ENCODE measurements at places on chromosomes 16 and 17.

- DNase-seq: no peak
Measured at GRCh38 chr16:52827456-52827855, 225.2 kb downstream of the CHD9NB start.

DNA sequence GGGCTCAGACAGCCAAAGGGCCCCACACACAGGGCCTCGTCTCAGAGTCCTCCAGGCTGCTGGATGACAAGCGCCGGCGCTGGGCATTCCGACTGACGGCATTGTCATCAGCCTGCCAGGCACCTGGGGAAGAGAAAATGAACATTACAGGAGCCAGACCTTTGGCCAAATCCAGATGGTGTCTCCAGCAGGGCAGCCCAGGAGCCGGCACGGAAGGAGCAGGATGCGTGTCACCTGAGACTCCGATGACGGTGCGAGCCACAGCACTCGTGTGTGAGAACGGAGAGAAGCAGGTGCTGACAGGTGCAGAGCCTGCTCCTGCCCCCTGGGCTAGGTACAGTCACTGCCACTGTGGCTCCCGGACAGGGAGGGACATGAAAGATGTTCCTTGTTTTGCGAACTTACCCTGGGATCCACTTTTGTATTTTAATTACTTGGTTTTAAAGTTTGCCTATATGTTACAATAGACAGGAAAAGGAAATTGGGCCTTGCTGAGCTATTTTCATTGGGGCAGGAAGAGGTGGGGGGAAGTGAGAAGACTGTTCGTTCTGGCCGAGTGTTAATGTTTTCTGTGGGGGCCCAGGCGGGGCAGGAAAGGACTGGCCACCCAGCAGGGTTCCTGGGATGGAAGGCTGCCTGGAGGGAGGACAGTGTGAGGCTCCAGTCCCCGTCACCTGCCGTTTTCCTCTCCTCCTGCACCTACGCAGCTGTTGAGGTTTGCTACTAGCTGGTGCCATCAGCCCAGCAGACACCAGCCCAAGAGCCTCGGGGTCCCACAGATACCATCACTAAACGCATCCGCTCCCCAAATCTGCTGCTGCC, 4.4 kb upstream of the FOXJ1 start:
- no peak for DNase-seq

GRCh38 chr17:74795327-74796020, 19.3 kb upstream of the NAT9 start:
- no peak for DNase-seq

DNA sequence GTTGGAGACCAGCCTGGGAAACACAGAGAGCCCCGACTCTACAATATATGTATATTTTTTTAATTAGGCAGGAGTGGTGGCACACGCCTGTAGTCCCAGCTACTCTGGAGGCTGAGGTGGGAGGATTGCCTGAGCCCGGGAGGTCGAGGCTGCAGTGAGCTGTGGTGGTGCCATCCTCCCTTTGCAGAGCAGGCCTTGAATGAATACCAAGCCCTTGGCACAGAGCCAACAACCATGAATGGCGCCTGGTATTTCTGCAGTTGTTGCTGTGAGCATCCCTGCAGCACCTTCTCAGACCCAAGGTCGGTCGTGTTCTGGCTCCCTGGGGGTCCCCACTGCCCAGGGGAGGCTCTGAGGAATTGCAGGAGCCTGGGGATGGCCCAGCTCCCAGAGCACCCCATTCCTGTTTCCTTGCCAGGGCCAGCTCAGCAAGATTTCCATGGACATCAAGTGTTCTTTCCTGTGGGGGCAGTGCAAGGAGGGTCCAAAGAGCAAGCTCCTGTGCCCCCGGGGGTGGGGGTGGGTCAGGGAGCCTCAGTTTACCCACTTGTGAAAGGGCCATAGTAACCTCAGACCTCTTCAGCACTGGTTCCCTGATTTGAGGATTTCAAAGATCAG, 25.6 kb upstream of the RMI2 start:
- no peak for DNase-seq

DNA sequence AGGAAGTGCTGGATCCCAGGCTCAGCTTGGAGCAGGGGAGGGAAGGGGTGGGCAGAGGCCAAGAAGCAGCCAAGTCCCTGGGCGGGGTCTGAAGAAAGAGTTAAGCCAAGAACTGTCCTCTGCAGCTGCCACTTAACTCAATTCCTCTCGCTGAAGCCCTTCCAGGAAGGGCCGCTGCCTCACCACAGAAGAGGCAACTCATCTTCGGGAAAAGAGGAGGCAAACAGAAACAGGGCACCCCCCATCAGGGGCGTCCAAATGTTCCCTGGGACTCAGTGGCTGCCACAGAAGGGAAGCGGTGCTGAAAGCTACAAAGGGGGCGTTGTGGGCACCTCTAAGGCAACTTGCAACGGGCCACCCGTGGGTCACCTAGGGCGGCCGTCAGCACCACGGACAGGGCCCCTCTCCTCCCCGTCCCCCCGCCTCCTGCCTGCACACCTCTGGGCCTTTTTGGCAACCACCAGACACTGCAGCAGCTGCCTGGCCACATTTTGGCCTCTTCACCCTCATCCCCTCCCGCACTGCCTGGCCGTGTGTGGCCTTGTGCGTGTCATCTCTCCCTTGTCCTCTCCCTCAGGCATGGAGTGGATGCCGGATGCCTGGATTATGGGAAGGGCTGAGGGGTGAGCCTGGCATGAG, 2.5 kb downstream of the TLCD3B start:
- no peak for DNase-seq

GRCh38 chr16:4344983-4345835, 5.9 kb downstream of the PAM16 start:
- DNase-seq: no peak

DNA sequence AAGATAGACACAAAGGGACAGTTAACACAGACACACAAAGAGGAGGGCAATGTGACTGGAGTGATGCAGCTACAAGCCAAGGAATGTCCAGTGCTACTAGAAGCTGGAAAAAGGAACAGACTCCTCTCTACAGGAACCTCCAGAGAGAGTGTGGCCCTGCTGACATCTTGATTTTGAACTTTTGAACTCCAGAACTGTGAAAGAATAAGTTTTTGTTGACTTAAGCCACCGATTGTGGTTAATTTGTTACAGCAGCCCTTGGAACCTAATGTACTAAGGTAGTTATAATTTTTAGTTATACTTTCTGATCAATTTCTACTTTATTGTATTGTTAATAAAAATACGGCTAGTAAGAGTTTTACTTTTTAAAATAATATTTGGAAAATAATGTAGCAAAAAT, 129.1 kb downstream of the MYO1D start:
- no peak for DNase-seq

DNA sequence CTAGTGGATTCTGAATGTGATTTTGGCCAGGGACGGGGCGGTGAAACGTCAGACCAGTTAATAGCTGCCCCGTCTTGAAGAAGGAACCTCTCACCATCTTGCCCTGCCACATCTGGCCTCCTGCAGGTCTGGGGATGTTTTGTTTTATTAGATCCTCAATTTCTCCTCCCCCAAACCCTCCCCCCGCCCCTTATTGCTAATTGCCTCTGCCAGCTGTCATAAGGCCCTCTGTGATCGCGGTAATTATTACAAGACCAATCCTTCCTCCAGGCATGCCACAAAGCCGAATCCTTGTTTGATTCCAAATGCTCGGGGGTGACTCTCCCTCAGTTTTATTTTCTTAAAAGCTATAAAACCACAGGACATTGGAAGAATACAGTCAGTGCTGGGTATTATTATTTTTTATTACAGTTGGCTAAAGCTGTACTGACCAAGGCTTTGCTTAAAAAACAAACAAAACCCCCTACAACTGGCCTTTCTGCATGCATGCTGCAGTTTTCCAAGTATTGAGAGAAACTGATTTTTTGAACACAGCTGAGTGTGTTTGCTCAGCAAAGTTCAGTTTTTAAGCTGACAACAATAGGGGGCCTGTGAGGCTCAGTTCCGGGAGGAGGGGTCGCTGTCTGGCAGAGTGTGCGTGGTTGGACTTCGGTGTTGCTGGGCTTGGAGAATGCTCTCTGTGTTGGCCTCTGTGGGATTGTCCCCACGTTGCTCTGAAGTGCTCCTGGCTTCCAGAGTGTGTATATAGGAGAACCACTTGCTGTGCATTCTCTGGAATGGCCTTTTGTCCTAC, 1.7 kb downstream of the KSR1 start:
- DNase-seq: peak; percentile 36

GRCh38 chr16:66408163-66409048, 18.7 kb upstream of the BEAN1 start:
- DNase-seq: peak; percentile 57

GRCh38 chr17:81717766-81718089, 5.6 kb downstream of the SLC25A10 start:
- DNase-seq: no peak

- peak; percentile 51 for DNase-seq
Measured at GRCh38 chr16:67719778-67720144, 645 bp upstream of the GFOD2 start.

- DNase-seq: no peak
Measured at GRCh38 chr17:45756266-45756991, 27.7 kb upstream of the CRHR1 start.

DNA sequence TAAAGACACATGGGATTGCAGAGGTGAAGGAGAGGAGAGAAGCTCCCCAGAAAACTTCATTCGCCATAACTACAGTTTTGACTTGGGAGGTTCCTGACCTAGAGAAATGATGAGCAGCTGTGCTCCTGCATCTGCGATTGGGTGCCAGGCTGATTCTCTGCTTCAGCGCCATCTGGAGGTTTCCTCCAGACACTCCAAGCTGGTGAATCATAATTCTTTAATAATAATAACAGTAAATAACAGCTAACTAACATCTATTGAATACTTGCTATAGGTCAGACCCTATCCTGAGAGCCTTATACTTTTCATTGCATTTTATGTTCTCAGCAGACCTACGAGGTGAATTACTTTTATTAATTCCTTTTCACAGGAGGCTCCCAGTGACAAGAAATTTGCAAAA, 575.8 kb downstream of the TOX3 start:
- DNase-seq: no peak

GRCh38 chr17:47813512-47814031, 8.0 kb downstream of the OSBPL7 start:
- no peak for DNase-seq

DNA sequence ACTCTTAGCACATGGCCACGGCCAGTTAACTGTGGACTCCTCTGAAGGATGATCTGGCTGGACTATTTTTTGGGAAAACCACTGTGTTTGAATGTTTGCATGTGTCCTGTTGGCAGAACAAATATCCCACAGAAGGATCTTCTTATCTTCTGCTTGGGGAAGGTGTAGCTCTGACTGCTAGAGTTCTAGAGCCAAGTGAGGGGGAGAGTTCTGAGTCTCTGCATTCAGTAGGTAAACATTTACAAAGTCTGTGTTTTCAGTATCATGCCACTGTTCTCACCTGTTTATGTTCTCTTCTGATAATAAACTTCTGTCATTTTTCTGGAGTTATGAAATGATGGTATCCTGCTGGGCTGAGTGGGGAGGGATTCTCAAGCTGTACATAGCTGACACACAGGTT, 241.1 kb downstream of the WWOX start:
- DNase-seq: no peak

GRCh38 chr16:1494711-1495110, 1.6 kb downstream of the TELO2 start:
- DNase-seq: no peak

GRCh38 chr17:4090898-4091297, 51.9 kb downstream of the ZZEF1 start:
- no peak for DNase-seq

GRCh38 chr17:73184136-73184993, 8.5 kb upstream of the COG1 start:
- no peak for DNase-seq

- no peak for DNase-seq
Measured at GRCh38 chr16:63806794-63807506, 1314.9 kb downstream of the CDH11 start.

DNA sequence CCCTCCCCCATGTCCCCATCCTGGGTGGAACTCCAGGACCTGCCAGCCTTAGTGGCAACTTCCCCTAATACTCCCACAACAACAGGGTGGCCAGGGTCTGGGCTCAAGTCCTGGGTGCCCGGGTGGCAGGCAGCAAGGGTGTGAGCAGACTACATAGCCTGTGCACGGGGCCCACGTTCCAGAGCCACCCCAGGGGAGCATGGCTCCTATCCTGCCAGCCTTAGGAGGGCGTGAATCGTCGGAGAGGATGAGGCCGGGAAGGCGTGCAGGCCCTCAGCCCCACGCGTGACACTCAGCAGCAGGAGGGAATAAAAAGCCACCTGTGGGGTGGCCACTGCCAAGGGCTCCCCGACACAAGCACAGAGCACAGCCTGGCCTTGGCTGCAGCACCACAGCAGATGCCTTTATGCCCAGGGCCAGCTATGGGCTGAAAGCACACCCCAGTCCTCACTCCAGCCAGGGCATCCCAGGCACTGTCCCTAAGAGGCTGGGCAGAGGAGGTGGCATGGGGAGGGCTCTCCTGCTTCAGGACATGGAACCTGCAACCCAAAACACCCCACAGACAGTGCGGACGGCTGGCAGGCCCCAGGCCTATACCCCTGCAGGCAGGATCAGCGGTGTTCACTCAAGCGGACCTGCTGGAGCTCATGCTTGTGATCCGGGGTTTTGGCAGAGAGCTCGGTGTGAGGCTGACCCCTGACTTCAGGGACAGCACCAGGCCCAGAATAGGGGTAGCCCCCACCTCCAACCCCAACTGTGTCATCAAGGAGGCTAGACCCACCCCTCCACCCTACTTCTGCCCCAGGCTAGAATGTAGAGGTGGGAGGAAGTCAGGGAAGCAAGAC, 2.7 kb downstream of the BCAR1 start:
- no peak for DNase-seq

DNA sequence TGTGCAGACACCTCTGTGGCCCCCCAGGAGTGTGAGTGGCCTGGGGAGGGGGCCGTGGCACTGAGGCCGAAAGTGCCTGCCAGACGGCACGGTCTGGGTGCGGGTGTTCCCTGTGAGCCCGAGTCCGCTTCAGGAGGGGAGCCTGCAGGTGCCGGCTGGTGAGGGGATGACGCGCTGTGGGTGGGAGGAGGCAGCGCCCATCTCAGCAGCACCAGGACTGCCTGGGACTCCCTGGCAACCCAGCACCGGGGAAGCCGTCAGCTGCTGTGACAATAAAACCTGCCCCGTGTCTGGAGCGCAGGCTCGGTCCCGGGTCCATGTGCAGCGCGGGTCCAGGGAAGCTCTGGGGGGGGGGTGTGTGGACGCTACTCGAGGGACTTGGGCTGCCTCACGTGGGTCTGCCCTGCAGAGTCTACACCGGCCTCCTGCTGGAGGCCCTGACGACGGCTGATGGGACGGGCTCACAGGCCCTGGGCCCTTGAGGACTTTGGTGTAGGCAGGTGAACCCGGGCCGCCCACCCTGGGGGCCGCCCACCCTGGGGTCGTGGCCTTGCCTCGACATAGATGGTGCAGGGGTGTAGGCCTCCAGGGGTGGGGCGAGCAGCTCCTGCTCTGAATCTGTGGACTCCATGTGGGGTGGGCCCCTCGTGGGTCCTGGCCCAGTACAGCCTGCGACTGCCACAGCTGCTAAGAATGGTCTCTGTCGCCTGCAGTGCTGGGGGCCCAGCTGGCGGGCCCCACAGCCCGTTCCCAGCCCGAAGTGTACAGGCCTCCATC, 5.9 kb upstream of the RAB40C start:
- no peak for DNase-seq

GRCh38 chr17:14670861-14671260, 370.0 kb downstream of the HS3ST3B1 start:
- DNase-seq: no peak

DNA sequence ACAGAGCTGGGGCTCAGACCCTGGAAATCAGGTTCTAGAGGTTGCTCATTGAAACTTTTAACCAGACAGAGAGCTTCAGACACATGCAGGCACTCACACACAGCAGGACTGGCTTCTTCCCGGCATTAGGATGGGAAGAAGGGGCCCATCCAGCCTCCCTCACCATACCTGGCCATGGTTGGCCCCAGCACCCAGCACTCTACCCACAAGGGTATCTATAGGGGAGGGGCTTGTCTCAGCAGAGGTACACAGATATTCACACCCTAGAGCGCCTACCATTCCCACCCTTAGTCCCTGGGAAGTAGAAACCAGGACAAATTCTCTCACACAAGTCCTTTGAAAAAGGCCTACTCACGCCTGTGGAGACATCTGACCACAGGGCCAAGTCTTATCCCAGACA, 20.5 kb upstream of the CCL2 start:
- DNase-seq: no peak
